ENCODE measurements at places on chromosomes 13 and 19.
A peak's percentile ranks its signal among the peaks of the same experiment; 100 is the strongest.

- no peak for DNase-seq
Observed at GRCh38 chr13:38899571-38899970, 91.1 kb downstream of the STOML3 start.

DNA sequence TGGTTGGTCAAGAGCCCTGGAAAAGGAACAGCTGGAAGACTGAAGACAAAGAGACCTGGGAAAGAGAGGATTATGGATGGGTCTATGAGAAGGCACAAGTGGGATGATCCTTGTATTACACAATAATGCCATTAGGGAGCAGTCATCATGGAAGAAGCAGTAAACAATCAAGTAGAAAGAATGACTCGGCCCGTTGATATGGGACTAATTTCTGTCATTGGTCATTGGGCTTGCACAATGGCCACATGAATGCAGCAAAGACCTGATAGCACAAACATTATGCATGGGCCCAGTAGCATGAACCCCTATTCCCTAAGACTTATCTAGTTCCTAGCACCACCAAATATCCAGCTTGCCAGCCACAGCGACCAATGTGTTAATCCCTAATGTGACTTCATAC, 390.3 kb upstream of the ZNF507 start:
- no peak for DNase-seq

DNA sequence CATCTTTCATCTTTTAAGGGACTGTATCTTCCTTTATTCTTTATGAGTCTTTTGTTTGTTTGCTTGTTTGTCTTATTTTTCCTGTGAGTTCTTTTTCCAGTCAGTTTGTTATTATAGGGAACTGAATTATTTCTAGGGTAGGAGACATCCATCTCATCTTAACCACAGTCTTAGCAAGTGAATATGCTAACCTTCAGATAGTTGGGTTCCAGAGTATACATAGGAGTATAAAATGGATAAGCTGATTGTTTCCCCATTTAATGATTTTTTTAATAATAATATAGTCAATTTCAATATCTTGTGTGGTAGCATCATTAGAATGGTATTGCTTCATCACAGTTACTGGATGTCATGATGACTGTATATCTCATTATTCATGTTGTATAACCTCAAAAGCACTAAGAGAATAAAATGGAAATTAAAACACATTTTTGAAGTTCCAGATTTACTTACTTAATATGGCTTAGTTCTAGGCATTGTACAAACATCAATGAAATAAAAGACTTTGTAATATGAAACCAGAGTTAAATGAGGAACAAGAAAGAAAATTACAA, 33.0 kb downstream of the GPC6 start:
- DNase-seq, result no peak

GRCh38 chr13:109033090-109033489, 403.7 kb downstream of the MYO16 start:
- no peak for DNase-seq

DNA sequence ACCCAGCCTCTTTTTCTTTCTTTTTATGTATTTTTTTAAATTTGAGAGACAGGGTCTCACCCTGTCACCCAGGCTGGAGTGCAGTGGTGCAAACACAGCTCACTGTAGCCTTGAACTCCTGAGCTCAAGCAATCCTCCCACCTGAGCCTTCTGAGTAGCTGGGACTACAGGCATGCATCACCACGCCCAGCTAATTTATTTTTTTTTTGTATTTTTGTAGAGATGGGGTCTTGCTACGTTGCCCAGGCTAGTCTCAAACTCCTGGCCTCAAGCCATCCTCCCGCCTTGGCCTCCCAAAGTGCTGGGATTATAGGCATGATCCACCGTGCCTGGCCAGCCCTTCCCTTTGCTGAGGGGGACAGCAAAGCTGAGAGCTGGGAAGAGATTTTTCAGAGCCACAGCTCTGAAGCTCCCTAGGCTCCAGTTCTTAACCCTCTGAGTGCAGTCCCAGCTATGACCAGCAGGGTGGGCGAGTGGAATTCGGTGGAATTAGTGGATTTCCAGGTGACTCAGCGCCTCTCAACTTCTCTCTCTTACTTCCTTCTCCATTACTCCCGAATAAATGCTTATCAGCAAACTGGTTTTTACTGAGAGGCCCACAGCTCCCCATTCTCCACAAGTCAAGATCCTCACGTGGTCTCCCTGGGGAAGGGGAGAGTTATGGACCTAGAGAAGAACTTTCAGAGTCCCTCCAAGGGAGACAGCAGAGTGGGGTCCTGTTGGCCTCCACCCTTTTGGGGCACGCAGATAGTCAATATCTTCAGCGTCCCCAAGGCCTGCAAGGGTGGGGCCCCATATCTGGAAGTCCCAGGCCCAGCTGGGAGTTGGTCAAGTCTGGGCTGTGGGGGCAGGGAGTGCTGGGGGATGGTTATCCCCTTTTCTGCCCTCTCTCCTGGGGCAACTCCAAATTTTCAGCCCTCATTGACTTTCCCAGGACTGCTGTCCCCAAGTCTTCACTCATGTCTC, 1.2 kb downstream of the BLVRB start:
- peak; percentile 93 for DNase-seq

DNA sequence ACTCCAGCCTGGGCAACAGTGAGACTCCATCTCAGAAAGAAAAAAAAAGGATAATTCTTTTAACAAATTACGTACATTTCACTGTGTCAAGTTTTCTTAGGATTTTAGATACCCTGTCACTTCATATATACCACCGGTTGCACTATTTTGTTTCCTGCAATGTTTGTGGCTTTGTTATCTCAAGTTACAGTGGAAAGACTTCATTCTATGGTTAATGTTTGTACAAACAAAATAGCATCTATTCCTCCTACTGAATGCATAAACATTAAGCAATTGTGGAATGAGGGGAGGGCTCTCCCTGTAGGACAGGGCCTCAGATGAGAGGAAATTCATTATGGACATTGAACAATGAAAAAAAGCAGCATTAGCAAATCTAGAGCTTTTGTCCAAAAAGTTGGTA, 120.1 kb downstream of the DNAJC3 start:
- DNase-seq, result no peak

DNA sequence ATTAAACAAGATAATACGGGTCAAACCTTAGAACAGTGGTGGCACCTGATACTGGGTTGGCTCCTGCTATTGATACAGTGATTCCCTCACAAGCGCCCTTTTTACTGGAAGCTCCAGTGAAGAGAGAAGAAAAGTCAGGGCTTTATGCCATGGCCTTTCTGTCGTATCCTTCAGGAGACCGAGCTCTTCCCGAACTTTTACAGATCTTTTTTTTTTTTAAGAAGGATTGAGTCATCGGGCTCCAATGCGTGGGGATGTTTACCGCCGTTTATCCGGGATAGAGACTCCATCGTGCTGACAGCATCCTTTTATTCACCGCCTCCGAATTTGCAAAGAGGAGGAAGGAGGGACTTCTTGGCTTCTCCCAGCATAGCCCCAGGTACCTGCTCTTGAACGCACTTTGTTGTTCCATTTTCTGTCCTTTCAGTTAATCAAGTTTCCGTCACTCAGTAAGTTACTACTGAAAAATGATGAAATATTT, 574 bp downstream of the ZNF227 start:
- no peak for DNase-seq
